Stimulated activated naive CD4-positive, alpha-beta T cell treated with Interleukin-2 at 50 U/mL for 16 hours (primary cell): ENCODE measurements at places on chromosomes 16 and 17.

- DNase-seq: no peak
Measured at GRCh38 chr17:2909846-2910234, 113.6 kb downstream of the RAP1GAP2 start.

DNA sequence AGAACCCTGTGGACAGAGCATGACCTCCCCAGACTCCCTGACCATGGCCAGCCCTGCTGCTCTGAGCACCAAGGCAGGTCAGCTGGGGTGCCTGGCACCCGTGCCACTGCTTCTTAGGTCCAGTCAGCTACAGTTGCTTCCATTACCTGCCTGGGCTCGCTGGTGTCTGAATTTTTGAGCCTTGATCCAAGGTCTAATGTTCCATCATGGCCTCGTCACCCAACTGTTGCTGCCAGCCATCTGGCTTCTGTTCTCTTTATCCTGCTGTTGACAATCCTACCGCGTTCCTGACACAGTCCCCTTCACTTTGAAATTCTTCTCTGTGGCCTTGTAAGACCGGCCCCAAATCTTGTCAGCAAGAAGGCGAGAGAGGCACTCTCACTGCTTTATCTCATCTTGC, 16.7 kb downstream of the GLYR1 start:
- DNase-seq: no peak

- no peak for DNase-seq
Measured at GRCh38 chr16:27582883-27583282, 32.9 kb downstream of the KATNIP start.

DNA sequence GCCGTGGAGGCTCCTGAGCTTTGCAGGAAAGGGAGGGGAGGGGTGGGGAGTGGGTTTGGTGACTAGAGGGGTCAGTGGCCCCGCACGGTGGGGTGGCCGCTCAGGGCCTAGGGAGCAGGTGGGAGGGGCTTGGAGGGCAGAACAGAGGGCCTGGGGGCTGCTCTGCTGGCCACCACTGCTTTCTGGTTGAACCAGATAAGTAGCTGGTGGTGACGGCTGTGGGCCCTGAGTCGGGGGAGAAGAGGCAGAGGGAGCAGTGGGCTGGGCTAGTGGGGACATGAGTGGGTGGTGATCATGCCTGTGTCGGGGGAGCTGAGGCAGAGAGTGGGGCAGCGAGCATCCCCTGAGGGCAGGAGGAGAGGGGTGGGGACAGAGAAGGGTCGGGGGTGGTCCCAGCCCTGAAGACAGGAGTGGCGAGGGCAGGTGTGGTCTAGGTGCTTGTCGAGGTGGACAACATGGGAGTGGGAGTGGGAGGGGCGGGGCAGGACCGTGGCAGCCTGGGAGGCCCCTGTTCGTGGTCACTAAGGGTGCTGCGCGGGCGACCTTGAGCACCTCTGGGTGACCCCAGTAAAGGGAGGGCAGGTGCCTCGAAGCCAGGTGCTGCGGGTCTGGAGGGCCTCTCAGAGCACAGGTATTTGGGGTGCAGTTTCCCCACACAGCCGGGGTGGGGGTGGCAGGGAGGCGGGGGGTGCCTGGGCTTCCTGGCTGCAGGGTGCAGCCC, 6.3 kb upstream of the CD7 start:
- DNase-seq: no peak

DNA sequence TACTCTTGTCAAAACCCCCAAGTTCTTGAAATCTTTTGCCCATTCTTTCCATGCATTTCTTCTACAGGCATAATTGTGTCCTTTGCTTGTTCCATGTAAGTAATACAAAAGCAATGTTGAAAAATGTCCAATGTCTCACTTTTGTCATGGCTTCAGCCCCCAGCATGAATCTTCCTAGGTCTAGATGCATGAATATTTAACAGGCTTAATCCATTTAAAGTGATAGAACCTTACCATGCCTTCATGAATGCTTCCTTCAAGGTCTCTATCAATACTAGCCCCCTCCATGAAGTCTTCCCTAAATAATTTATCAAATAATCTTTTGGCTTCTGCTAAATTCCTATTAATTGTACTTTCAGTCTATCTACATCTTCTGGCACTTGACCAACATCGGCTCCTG, 46.1 kb upstream of the ANKFY1 start:
- no peak for DNase-seq

- no peak for DNase-seq
Measured at GRCh38 chr17:16466407-16466806, 25.6 kb downstream of the LRRC75A start.

GRCh38 chr17:38702166-38702915, 2.7 kb upstream of the MLLT6 start:
- peak; percentile 86 for DNase-seq

GRCh38 chr17:57391857-57392471, 135.6 kb downstream of the MSI2 start:
- no peak for DNase-seq

DNA sequence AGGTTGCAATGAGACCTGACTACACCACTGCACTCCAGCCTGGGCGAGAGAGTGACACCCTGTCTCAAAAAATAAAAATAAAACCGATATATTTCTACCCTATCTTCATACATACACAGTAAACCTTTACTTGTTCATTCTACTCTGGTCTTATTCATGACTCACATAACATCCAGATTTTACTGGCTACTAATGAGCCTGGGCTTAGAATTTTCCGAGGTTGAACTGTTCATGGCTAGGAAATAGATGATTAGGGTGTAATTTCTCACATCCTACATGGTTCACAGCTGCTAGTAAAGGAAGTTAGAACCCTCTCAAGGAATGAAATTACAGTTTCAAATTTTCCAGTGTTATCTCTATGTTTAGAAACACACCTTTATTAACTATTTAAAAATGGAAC, 14.7 kb downstream of the GSPT1 start:
- DNase-seq: no peak

DNA sequence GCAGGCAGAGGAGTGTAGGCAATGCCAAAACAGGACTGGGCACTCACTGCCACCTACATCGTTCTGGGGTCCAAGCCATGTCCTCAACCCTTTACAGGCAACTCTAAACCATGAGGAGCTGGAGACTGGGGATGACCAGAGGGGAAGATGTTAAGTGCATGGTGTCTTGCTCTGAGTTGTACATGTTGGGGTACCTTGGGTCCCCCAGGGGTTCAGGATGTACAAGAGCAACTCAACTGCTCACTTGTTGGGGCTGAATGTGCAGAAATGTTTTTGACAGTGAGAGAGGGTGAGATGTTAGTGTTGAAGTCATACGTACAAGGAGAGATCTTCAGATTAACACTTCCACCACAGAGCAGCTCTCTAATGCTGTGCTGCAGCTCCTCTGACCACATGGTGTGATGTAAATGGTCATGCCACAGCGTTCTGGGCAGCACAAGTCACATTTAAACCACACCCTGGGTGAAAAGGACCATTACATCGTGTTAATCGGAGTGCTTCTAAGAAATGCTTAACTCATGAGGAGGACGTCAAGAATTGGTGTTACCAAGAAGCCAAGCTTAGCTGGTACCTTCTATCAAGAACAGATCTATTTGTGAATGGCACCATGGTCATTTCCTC, 2.4 kb downstream of the CCL18 start:
- DNase-seq: no peak

GRCh38 chr17:32504166-32504990, 17.6 kb downstream of the CDK5R1 start:
- no peak for DNase-seq

GRCh38 chr17:31378638-31379037, 12.8 kb upstream of the RAB11FIP4 start:
- no peak for DNase-seq

- peak; percentile 17 for DNase-seq
Measured at GRCh38 chr16:46822270-46822669, 8.7 kb downstream of the C16orf87 start.

- DNase-seq: no peak
Measured at GRCh38 chr17:76255801-76256429, 9.2 kb upstream of the UBALD2 start.

- no peak for DNase-seq
Measured at GRCh38 chr16:3754081-3754703, 36.9 kb upstream of the TRAP1 start.

DNA sequence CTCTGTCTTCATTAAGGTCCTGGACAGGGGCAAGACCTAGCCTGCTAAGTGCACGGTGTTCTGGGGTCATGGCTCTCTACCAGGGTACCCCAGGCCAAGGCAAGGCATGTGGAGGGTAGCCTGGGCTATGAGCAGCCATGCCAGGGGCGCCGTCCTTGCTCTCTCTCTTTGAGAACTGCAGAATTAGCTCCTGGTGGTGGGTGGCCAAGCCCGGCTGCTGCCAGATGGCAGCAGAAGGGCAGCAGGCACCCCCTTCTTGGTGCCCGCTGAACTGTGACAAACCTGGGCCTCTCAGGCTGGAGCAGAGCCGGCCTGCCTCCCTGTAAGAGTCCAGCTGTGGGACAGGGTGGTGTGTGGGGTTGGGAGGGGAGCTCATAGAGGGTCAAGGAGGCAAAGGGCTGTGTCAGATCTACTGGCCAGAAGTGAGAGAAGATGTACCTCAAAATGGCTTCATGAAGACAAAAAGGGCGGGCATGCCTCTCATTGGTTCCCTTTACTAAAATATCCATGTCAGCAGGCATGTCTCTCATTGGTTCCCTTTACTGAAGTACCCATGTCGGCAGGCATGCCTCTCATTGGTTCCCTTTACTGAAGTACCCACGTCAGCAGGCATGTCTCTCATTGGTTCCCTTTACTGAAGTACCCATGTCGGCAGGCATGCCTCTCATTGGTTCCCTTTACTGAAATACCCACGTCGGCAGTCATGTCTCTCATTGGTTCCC, 81.7 kb upstream of the SDK2 start:
- no peak for DNase-seq

DNA sequence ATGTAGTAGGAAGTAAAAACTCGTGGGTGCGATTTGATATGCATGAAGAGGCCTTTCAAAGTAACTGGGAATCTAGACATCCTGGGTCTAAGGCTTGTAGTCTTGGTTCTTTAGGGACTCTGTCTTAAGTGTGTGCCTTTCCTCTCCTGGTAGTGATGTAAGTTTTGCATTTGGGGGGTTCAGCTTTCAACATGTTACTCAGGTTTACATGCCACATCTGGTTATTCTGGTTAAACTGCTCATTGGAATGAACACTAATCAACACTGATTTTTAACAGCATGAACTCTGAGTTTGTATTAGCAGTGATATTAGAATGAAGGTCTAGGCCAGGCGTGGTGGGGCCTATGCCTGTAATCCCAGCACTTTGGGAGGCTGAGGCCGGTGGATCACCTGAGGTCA, 15.1 kb downstream of the PGS1 start:
- DNase-seq: no peak

GRCh38 chr16:75287708-75288107, 36.3 kb upstream of the BCAR1 start:
- no peak for DNase-seq

- no peak for DNase-seq
Measured at GRCh38 chr16:86388976-86389375, 121.4 kb upstream of the FOXF1 start.

DNA sequence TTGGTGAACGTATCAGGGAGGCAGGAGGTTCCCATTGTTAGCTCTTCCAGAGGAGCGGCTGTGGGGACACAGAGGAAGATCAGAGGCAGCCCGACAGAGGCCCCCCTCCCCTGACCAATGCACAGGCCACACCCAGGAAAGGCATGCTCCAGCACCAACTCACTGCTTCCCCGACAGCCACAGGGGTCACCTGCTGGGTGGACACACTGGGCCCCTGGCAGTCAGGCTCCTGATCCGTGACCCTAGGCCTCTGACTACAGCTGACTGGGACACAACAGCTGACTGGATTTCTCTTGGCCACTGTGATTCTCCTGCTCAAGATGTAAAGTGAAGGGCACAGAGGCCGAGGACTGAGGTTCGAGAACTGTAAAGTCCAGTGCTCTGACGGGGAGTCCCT, 63.5 kb downstream of the IL21R start:
- no peak for DNase-seq

GRCh38 chr17:20967776-20968175, 75.0 kb downstream of the USP22 start:
- DNase-seq: no peak

DNA sequence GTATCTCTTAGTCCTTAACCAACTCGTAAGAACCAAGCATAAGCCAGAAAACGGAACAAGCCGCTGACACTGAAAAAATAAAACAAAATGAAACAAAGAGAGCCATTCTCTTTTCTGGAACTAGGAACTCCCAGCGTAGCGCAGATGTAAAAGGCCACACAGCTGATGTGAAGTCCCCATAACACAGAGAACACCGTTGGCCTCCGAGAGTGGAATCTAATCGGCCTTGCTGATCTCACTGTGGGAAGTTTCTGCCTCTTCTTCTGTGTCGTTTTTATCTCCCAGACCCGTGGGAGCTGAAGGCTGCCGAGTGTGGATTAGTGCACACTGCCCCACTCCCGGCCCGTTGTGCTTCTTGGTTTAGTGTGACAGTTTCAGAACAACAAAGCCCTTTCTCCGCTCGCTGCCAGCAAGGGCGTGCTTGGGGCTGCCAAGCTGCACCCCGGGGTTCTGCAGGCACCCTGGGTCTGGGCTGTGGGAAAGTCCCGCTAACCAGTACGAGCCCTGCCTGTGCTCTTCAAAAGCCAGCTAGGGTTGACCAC, 21.7 kb downstream of the TTYH2 start:
- DNase-seq: no peak

- peak; percentile 10 for DNase-seq
Measured at GRCh38 chr17:48113201-48113676, 5.7 kb downstream of the SNX11 start.

- DNase-seq: no peak
Measured at GRCh38 chr16:6247775-6248174, 1084.9 kb upstream of the RBFOX1 start.

DNA sequence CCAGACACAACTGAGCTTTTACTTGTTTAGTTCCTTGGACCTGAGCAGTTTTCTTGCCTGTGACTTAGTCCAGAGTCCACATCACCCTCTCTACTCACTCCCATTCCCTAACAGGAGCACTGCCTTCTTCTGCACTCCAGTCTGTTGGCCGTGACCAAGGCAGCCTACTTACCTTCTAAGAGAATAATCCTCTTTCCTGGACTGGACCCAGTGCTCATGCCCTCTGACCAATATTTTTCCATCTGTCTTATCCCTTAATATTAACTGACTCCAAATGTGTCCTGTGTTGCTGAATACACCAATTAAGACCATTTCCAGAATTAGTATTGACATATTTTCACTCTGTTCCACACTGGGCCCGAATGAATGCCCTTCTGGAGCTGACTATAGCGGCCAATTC, 681.0 kb upstream of the KIF2B start:
- no peak for DNase-seq

DNA sequence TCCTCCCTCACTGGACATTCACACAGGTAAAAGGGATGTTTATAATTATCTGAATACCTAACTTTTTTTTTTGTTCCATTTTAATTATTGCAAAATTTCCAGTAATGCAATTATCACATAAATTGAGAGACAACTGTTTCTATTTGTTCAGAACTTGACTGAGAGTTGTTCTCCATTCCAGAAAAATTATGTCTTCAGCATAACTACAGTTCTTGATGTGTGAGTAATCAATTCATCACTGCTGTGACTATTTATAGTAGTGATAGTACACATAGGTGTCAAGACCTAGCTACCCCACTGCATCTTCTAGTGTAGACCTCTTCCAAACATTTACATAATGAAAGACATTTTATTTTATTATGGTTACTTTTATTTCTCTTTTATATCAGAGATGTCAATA, 5.8 kb upstream of the TNRC6A start:
- DNase-seq: no peak
